ENCODE measurements at places on chromosomes 4 and X.

DNA sequence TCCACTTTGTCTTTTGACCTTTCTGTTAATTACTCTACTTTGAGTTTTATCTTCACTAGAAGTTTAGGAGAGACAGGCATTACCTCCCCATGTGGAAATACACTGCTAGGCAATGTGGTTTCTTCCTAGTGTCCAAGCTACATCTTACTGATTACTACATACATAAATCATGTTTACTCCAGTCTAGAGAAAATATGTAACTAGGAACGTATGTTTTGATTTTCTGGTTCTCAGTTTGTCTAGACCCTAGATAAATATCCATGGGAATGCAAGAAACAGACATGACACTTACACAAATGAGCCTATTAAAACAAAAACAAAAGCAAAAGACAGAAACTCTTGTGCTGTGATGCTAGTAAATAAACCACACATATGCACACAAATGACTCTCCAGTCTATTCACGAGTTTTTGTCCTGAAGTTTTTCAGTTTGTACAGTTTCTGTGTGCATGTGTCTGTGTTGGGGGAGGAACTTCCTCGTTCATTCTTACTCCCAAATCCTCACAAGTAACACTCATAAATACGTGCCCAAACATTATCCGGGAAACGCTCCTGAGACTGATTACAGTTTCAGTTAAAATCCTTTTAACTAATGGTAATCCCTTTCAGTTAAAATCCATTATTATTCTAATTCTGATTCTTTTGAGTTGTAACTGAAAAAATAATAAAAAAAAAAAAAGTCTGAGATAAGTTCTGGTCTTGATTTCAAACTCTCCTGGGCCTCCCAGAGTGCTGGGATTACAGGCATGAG is 283.5 kb upstream of the FTHL17 start:
- no peak for DNase-seq

- DNase-seq, result no peak
These were observed 49.1 kb downstream of the APOOL start for GRCh38 chrX:85052636-85053343.

DNA sequence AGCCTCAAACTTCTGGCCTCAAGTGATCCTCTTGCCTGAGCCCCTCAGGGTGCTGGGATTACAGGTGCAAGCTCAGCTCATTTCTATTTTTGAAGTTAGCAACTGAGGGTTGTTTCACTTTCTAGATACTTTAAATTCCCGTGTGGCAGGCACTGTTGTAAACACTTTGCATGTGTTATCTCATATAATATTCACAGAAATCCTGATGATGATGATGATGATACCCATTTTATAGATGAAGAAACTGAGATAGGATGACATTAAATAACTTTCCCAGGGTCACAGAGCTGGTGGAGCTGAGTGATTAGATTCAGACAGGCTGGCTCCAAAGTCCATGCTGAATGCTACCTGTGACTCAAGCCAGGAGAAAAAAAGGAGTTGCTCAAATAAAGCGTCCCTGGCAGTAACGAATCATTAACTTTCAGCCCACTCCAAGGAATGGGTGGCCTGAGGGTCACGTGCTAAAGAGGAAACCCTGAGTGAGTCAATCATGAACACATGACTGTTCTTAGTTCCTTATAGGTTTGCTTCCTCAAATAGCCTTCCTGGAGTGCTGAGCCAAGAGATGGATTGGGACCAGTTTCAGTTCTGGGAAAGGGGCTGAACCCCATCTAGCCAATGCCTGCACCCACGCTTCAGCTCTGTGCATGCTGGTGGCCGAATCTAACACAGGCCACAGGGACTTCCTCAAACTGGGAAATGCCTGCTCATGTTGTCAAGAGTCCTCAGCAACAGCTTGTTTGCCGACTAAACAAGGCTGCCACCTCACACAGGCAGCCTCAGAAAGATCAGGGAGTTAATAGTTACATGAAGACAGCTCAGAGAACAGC is 52.8 kb downstream of the RBM47 start:
- no peak for DNase-seq

DNA sequence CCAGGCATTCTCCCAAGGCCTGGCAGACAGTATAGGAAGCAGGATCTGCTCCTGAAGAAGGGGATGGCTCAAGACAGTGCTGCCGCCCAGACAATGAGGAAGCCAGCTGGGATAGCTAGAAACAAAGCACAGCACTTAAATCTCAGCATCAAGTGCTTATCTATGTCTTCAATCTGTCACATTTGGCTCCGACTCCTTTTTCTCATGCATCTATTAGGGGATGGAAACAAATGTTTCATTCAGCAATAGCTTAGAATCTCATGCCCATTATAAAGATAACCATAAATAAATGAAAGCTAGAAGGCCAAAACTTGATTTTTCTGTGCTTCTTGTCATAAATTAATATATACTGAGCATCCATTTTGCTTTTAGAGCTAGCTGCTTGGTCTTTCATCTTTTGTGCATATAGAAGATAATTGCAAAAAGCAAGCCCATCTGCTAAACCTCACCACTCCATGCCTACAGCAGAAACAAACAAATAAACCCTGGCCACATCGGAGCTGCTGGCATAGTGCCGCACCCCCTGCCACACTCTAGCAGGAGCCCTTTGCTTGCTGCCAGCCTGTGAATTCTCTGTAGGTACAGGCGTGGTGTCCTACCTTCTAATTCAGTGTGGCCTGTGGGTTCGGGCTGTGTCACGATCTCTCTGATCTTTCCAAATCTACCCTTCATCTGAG is 75.9 kb downstream of the AASDH start:
- no peak for DNase-seq

DNA sequence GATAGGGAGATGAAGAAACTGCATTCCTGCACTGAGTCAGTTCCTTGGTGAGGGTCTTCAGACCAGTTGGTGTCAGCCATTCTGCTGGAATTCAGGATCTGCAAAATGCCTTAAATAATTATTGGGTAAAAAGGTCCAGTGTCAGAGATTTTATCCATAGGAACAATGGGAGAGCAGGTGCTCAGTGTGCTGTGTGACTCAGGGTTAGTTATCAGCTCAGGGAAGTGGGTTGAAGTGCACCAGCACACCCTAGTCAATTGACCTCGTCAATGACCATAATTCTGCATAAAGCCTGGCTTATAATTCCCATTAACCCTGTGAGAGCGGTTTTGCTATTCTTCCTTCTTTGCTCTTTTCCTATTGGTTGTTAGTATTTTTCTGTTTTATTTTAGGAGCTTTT is 37.3 kb downstream of the HERC6 start:
- DNase-seq, result no peak

- DNase-seq, result no peak
These were observed 37.6 kb downstream of the TNIP3 start for GRCh38 chr4:121126449-121127006.

GRCh38 chrX:153921511-153922446 is 4.3 kb downstream of the ARHGAP4 start:
- DNase-seq, result no peak

- DNase-seq, result no peak
These were observed 22.8 kb upstream of the NAT8L start for GRCh38 chr4:2036327-2036726.

DNA sequence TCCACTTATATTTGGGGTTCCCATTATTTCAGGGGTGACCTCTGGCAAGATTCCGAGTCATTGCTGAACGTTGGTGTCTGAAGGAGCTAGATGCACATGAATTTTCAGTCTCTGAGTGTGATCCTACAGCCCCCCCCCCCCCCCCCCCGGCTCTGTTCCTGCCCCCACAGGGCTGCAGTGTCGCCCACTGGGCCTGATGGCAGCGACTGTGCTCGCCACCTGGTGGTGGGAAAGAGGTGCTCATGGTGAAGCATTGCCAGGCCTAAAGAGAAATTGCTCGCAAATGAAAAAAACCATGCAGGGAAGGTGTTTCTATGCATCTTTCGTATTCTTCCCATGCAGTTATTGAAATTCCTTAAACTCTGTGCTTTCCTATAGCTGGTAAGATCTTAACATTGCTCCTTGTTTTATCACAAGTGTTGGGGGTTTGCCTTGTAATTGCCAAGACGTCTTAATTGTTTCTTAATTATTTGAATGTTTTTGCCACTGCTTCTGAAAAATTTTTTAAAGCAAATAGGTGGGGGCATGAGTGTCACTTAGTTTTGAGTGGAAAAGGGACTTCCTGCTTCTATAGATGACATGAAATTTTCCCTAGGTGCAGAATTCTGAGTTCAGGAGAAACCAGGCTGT is 63.2 kb downstream of the CLDN22 start:
- DNase-seq, result peak; percentile 32

DNA sequence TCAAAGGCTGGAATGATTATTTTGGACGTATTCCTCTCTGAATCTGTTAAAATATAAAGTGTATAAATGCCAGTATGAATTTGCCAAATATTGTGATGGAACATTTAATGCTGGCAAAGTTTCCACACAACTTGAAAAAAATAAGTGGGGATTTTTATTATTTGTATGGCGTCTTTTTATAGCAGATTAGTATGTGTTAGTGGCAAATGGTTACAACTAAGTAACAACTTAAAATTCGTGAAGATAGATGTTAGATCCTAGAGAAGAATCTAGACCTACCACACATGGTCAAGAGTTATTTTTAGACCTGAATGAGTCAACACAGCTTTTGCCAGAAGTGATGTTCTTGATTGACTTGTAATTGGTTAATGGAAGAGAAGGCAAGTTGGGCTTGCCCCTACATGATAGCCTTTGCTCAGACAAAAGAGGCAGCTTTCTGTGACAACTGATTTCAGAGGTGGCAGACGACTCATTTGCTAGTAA is 4.8 kb downstream of the CPE start:
- DNase-seq, result no peak

GRCh38 chr4:73409978-73410548 is 6.0 kb downstream of the ALB start:
- DNase-seq, result no peak

DNA sequence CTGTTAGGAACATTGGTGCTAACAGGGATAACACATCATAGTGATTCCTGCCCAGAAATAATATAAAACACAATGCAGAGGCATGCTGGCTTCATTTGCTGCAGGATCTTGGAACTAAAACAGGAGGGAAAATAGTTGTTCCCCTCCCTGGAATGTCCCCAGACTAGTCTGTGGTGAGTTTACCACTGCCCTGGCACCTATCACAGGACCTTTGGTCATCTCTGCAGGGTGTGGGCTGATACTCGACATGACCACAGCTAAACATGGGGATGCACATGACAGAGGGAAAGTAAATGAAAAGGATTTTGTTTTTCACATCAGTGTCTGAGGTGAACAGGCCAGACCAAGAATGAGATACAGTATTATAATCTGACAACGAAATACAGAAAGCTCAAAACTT is 160.2 kb upstream of the DKK2 start:
- DNase-seq, result no peak

GRCh38 chr4:3036131-3036952 is 38.0 kb downstream of the HTT-AS start:
- DNase-seq, result no peak

DNA sequence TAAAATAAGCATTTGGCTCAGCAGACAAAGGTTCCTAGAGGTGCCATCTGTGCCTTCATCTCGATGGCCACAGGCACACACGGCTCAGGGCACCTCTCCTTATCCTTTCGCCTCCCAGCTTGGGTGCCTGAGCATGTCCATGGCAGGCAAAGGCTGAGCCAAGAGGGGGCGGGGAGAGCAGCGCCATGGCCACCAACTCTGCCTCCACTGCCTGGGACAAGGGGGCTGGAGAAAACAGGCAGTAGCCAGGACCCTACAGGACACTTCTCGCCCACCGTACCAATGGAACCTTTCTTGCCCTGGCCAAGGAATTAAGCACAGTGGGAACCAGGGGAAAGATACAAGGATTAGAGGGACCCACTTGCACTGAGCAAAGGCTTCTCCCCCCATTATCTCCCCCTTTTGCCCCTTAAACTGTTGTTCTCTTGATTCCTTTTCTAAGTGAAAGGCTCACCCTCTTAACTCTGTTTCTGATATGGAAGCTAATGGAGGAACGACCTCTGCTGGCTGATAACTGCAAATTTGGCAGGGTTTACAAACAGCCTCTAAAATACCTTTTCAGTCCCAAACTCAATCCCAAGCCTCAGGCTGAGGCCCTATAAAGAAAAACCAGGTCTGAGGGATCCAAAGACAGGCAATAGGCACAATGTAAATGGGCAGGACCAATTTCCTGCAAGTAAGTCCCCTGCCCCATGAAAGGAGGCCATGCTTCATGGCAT is 335.2 kb downstream of the ADAM29 start:
- DNase-seq, result no peak

GRCh38 chr4:123390846-123391456 is 5.6 kb upstream of the SPRY1 start:
- no peak for DNase-seq

DNA sequence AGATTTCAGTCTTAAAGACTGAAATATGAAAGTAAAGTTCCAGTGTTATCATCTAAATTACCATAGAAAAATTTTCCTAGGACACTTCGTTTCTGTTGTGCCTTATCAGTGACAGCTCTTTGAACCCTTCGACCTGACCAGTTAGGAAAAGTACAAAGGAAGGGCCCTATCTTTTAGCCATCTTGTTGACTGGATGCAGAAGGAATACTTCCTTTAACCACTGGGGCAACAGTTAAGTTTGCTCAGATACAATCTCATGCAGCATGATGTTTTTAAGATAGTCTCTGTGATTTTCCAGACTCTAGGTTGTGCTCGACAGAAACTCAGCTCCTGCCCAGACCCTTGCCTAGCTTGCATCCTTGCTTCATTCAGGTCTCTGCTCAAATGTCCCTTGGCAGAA is 210.5 kb upstream of the RPS6KA3 start:
- no peak for DNase-seq

GRCh38 chr4:106140601-106141000 is 175.4 kb downstream of the TBCK start:
- DNase-seq, result no peak

- DNase-seq, result no peak
These were observed 743 bp downstream of the NKAP start for GRCh38 chrX:119942831-119943184.

DNA sequence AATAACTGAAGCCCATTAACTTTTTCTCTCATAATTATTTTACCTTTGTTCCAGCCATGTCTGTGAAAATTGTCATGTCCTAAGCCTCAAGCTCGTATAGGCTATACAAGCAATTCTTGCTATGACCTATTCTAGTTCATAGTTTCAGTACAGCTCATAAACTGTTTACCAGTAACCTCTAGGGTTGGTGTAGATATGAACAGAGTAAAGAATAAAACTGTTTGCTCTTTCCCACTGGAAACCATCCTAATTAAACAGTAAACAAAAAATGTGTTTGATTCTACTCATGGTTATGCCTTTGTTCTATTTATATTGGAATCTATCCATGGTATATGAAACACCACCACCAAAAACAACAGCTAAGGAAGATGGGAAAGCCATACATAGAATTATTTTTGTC is 1444.0 kb upstream of the PCDH7 start:
- DNase-seq, result no peak

DNA sequence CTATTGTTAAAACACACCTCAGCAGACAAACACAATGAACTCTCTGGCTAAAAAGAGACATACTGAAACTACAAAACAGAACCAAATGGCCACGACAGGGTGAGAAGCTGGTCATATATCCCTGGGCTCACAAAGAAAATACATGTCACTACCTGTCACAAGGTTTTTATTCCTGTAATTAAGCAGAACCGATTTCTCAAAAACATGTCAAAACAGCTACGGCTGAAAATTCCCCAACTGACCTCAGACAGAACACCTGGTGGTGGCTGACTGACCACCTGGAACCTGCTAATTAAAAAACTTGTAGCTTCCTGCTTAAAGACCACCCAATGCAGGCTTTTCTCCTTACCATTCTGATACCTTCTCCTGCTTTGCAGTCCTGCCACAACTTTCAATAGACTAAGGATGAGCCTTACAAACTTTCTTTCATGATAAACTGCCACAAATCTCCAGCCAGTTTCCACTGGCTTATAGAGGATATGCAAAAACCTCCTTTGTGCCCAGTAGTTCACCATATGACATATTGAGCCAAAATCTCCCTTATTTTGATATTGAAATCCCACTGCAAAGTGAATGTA is 571.9 kb downstream of the SPOCK3 start:
- DNase-seq, result no peak
